Breast epithelium (tissue), 4 donors: ENCODE measurements at places on chromosomes 1 and 21.

DNA sequence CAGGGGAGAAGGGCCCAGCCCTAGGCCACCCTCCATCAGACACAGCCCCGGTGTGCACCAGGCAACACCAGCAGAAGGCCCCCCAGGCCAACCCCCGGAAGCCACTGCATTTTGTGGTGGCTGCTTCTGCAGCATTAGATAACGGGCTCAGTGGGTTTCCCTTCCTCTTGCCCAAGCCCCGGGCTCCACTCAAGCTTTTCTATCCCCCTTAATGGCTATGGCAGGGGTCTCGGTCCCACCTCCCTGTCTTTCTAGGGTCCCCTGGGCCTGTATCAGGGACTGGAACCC lies 18.9 kb downstream of the C1orf174 start:
- DNase-seq = no peak

DNA sequence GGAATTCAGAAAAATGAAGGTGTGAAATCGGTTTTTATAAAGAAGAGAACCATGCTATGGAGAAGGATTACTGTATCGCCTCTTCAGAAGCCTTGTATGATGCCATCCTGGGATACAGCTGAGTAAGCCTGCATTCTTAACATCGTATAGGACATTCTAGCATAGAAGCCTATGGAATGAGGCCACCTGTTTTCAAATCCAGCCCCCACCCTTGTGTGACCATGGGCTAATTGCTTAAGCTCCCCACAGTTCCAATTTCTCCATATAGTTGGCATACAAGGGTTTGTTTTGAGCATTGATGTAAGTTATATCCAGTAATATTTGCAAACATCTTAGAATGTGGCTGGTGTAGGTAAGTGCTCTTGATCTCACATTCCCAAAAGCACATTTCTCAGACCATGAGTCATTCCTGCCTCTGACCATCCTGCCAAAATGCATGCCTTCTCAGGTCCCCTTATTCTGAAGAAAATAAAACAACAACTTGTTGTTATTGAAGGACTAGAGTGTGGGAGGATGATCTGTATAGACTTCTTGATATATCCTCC lies 1.5 kb downstream of the OR14A2 start:
- no peak for DNase-seq

GRCh38 chr1:53524428-53525375 lies 65.5 kb downstream of the DMRTB1 start:
- no peak for DNase-seq

DNA sequence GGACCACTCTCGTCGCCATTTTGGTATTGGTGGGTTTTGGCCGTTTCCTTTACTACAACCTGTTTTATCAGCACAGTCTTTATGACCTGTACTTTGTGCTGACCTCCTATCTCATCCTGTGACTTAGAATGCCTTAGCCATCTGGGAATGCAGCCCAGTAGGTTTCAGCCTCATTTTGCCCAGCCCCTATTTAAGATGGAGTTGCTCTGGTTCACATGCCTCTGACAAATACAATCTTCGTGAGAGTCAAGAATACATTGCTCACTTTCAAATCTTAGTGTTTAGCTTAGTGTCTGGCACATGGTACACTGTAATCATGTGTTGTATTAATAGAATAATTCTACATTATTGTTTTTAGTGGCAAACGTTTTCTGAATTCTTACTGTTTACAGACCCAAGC lies 88.9 kb downstream of the BACH1 start:
- no peak for DNase-seq

DNA sequence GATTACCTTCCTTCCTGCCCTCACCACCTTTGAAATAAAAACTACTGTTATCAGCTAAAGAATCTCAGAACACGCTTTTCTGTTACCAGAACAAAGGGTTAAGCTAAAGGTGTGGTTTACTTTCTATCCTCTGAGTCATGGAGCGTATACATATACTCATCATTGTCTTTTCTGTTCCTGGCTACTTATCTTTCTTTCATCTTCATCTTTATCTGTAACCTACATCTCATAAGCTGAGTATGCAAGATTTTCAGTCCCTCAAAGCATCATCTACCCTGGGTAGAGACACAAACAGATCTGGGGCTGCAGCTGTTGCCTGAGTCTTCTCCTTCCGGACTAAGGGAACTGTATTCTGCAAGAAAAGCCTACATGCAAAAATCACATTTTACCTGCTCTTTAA lies 75.6 kb downstream of the LMO4 start:
- DNase-seq = no peak
